Muscle of back (tissue), 13 donors: ENCODE measurements at places on chromosomes 5 and 9. TPM values are rescaled to one million over a fixed set of nuclear protein-coding genes. Genes with fewer than 3 reads are reported as not detected.

GRCh38 chr5:2851895-2852294, 100.4 kb upstream of the IRX2 start:
- DNase-seq, result no peak

GRCh38 chr5:179615203-179615602, 8.3 kb downstream of the HNRNPH1 start:
- no peak for DNase-seq

The SPAAR gene
- 1.0 TPM for polyA plus RNA-seq

The ELOVL7 gene
- 0.11 TPM for polyA plus RNA-seq

GRCh38 chr5:55821731-55822512, 29.2 kb upstream of the IL31RA start:
- peak; percentile 57 for DNase-seq

DNA sequence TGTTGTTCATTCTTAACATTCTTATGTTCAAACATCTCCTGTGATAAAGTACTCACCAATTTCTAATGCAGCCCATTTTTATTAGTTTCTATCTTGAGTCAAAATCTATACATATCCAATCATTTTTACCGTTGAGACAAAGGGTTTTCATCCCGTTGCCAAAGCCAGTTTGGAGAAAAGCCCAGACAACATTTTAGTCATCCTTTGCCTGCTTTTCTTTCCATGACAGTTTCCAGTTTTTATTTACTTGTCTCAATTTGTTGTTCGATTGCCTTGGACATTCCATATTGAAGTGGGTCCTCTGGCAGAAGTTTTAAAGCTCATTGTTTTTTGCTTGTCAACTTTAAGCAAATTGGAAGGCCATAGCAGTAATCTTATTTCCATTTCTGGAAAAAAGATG, 123.9 kb downstream of the RAB3C start:
- DNase-seq, result peak; percentile 2
